ENCODE measurements at places on chromosomes 7 and 10.

DNA sequence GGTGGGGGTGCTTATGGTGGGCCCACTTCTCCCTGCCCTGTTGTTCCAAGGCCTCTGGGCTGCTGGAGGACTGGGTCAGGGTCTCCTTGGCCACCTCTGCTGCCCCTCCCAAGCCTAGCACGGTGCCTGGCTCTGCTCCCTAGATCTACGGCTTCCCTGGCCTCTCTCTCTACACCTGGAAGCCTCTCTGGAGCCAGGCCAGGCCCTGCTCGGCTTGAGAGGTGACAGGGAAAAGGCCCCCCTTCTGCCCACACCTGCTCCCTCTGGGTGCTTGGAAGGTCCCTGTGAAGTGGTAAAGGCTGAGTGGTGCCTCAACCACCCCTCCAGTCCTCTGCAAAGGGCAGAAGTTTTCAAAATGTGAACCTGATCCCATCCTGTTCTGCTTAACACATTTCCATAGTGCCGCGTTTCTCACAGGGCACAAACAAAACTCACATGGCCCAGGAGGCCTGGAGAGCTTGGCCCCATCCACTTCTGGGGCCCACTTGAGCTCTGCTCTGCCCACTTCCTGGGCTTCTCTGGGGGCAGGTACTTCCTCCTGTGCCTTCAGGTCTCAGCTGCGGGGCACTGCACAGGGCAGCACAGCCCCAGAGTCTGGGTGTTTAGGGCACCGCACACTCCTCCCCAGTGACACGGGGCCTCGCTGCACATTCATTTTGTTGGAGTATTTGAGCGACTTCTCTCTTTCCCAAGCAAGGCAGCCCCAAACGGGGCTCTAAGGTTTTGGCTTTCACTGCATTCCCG lies 169.9 kb downstream of the PIP4K2A start:
- no peak for DNase-seq

GRCh38 chr7:121082400-121083101 lies 94.0 kb downstream of the CPED1 start:
- DNase-seq, result no peak

- DNase-seq, result no peak
Observed at GRCh38 chr7:25712500-25712899, 439.5 kb upstream of the NFE2L3 start.

DNA sequence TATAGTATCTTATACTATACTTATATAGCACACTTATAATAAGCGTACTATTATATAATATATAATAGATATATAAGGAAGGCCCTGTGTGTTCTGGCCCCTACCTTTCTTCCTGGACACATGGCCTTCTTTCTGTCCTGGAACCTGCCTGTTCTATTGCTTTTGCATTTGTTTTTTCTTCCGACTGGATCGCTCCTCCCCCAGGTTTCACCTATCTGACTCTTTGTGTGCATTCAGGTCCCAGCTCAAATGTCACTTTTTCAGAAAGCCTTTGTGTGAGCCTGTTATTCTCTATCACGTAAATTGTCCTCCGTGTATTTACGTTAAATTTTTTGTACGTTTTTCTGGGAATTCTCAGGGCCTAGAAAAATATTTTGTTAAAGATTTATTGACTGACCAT lies 2.9 kb upstream of the TRIM8 start:
- DNase-seq, result no peak

DNA sequence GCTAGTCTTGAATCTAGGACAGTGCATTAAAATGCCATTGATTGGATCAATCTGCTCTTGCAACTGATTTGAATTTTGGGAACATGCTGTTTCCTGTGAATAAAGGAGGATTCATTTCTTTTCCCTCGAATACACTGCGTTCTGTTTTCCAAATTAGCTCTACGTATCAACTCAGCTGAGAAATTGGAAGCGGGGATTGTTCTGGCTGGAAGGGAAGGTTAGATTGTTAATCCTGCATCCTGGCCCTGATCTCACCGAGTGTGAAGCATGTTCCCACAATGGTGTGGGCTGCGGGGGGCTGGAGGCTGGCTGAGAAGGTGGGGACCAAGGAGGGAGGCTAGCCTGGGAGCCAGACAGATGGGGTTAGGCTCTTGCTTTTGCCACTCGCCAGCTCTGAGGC lies 17.6 kb downstream of the HTRA1 start:
- no peak for DNase-seq

GRCh38 chr10:22631646-22632278 lies 82.6 kb downstream of the PIP4K2A start:
- DNase-seq, result no peak

- no peak for DNase-seq
Observed at GRCh38 chr7:55386541-55386940, 21.4 kb downstream of the LANCL2 start.

DNA sequence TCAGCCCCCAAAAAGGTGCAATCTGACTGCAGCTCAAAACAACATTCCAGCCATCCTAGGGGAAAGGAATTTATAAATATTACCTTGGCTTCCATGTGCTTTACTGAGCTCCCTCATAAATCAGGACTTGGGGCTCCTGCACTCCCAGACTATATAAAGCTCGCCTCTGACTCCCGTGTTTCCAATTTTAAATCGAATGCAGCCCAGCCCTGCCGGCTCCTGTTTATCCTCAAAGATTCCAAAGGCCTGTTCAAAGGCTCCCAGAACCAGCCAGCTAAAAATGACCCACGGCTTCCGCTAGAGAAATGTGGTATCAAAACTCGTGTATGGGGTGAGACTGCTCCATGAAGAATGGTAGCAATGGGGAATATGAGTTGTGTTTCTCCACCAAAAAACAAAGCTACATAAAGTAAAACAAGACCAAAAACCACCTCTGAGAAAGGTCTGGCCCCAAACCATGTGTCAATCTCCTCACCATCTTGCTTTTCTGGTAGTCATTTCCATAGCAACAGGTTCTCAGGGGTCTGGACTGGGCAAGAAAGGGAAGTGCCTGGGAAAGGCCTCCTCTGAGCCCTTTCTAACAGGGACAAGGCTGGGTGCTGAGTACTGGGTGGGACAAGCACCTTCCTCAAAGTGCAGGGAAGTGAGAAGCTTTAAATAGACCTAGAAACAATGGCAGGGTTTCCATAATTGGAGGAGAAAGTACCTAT lies 5.1 kb downstream of the CALML3 start:
- DNase-seq, result no peak

DNA sequence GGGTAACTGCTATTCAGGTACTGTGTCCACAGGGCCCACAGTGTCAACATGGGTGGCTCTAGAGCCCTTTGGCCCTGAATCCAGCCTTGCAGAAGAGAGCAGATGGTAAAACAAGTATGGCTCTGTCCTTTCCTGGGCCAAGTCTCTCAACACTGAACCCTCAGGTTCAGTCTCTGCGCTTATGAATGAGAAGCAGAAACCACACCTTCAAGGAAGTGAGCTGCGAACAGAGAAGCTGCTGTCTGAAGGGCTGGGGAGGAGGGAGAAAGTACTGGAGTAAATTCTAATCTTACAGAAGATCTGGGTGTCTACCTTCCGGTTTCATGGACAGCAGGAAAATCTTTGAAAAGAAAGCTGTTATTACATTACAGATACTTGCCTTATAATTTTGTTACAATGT lies 4.1 kb downstream of the TBRG4 start:
- DNase-seq, result no peak

GRCh38 chr7:130554481-130554880 lies 62.6 kb downstream of the MEST start:
- no peak for DNase-seq

GRCh38 chr7:875051-875450 lies 1.3 kb upstream of the GET4 start:
- DNase-seq, result no peak

DNA sequence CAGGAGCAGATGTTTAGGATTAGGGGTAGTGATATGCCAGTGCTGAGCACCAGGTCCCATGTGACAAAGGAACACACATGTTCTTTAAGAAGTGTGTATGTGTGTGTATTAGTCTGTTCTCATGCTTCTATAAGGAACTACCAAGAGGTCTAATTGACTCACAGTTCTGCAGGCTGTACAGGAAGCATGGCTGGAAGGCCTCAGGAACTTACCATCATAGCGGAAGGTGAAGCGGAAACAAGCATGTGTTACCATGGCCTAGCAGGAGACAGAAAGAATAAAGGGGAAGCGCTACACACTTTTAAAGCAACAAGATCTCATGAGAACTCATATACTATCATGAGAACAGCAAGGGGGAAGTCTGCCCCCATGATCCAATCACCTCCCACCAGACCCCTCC lies 22.8 kb upstream of the PDZD8 start:
- DNase-seq, result no peak

All from GDM1 (cell line).